ENCODE measurements at places on chromosomes 3 and 15.

- peak; percentile 60 for DNase-seq
Measured at GRCh38 chr15:84715441-84716035, 401 bp downstream of the SEC11A start.

- no peak for DNase-seq
Measured at GRCh38 chr15:68500363-68501258, 68.6 kb upstream of the ITGA11 start.

GRCh38 chr15:73989001-73989798 lies 2.9 kb downstream of the STOML1 start:
- peak; percentile 89 for DNase-seq

- DNase-seq = peak; percentile 1
Measured at GRCh38 chr3:102733791-102734563, 299.2 kb downstream of the ZPLD1 start.

GRCh38 chr15:46607077-46607476 lies 972.2 kb downstream of the SQOR start:
- no peak for DNase-seq

DNA sequence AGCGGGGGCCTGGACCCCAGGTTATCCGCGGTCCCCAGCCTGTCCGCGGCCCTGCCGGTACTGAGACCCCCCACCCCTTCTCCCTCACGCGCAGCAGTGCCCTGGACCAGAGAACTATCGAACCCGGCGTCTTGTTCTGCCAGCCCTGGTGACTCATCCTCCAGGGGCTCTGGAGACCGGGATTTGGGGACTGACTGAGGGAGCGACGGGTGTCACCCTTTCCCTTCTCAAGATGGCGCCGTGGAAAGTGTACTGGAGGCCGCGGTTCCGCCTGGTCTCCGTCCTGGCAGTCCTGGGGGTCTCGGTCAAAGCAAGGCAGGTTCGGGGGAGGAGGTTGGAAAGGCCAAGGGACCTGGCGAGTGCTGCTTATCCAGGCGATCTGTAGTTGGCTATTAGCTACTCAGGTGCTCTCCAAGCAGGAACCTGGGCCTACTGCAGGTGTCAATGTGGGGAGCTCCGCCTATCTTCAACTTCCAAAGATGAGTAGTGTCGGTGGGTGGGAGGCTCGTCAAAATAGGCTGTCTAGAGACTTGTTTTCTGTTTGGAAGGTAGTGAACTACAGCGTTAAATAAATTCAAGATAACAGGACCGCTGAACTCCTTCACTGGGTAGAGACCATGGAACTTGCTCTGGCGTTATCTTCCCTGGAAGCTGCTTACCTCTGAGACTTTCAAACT lies 790 bp downstream of the RAB5A start:
- DNase-seq = peak; percentile 67

DNA sequence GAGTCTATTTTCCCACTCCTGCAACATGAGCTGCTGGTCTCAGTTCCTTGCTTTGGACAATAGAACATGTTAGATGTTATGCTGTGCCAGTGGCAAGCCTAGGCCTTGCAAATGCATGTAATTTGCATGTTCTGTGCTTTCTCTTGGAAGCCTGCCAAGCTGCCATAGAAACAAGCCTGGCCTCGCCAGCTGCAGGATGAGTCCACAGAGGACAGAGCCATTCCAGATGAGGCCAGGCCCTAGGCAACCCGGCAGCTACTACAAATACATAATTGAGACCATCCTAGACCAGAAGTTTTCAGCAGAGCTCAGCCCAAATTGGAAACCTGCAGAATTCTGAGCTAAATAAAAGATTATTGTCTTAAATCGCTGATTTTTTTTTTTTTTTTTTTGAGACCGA lies 39.6 kb downstream of the TRIM69 start:
- peak; percentile 66 for DNase-seq

GRCh38 chr3:40456279-40456939 lies 730 bp upstream of the RPL14 start:
- no peak for DNase-seq

DNA sequence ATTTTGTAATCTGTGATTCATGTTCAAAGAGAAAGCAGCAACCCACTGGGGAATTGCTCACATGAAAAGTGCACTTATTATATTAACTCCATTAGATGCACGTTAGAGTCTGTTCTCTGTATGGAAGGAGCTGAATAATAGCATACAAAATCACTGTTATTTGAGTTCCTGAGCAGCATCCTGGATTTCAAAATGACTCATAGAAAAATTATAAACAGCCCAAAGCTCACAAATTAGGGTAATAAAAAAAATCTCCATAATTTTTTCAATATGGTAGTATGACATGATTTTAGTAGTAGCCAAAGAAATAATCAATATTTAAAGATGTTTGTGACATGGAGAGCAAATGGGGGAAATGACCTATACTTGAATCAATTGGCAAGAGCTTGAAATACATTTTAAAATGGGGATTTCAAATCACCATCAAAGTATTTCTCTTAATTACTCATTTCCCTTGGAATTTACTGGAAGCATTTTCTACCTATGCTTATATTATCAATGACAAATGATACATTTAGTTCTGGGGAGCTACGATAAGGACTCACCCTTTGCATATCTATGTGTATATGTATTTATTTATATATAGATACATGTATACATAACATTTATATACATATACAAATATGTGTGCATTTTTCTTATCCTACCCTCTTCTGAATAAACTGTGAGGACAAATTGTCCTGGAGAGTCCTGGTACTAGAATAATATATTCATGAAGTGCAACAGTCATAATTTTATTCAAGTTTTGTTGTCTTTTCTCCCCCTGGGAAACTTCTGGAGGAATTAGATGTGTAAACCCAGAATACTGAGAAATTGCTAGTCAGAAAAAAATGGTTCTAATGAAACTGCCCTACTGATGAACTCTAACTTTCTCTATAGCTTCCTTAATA lies 116.3 kb downstream of the RPL22L1 start:
- DNase-seq = peak; percentile 55

DNA sequence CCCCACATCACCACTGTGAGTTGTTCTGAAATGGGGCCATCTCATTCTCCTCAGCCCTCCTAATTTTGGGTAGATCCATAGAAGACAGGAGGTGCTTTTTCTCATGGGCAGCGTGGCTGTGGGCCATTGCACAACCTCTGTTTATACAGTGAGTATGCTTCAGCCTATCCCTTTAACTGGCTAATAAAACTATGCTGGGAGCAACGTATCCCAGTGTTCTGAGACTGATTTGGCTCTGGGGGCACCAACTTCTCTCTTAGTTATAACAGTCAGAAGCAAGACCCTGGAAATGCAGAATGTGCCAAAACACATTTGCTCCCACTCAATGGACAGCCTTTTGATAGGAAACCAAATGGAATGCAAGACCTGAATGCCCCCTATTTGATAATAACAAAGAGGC lies 97.1 kb upstream of the ICE2 start:
- DNase-seq = peak; percentile 52

- DNase-seq = peak; percentile 72
Measured at GRCh38 chr3:15815696-15816095, 17.9 kb upstream of the ANKRD28 start.

DNA sequence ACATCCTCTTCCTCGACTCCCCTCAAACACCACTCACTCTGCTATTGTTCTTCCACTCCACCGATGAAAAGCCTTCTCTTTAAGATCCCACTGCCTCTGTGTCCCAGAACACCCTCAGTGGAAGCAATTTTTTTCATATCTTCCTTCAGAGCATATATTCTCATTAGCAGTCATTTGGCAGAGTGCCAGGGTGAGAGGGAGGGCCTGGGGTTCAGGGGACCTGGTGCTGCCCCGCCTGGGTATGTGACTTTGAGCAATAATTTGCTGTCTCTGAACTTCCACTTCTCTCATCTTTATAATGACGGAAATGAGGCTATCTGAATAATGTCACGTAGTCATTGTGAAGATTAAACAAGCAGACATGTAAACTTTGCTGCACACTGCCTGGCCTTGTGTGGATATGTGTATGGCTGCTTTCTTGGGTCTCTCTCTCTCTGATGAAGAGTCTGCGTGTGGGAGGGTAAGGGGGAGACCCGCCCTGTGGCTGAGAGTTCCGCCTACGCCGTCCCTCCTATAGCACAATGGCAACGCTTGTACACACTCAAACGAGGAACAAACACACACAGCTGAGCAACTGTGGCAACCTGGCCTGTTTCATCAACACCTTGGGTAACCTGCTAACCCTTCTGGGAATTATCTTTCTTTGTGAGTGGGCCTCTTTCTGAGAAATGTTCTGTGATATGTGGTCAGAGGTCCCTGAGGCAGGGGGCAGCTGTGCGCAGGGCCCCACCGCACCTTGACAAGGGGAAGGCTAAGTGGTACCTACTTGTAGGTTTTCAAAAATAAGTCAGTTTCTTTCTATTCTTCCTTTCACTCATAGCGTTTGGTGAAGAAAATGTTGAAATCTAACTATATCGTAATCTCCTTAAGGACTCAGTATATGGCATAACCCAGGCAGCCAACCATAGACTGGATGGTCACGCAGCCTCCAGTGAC lies 369.8 kb downstream of the SV2B start:
- DNase-seq = no peak

GRCh38 chr3:194667363-194667762 lies 4.6 kb downstream of the LSG1 start:
- DNase-seq = peak; percentile 28

- no peak for DNase-seq
Measured at GRCh38 chr3:185943760-185944106, 5.9 kb upstream of the TRA2B start.

- DNase-seq = no peak
Measured at GRCh38 chr15:33188641-33189257, 5.8 kb downstream of the FMN1 start.

- peak; percentile 25 for DNase-seq
Measured at GRCh38 chr3:127254730-127255129, 33.1 kb downstream of the PRR20G start.

- DNase-seq = no peak
Measured at GRCh38 chr3:103393395-103394186, 958.8 kb downstream of the ZPLD1 start.

DNA sequence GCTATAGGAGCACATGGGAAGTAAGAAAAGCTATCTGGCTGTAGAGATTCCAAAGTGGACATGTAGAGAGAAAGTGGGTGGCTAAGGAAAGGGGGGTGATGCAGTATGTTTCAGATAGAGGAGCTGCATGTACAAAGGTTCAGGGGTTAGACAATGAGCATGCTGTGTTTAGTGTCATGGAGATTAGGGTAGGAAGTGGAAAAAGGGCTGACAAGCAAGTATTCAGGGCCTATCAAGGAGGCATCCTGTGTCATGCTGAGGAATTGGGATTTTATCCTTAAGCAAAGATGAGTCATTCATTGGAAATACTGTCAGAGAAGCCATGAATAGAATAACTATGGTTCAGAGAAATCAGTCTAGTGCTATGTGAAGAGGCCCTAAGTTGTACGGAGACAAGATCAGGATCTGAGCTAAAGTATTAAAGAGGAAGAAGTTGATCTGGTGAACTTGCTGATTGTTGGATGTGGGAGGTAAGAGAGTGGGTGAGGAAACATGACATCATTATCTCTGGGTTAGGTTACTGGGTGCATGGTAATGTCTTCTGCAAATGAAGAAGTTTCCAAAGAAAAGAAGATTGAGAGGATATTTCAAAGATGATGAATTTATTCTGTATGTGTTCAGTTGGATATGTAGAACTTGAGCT lies 176.7 kb upstream of the GOLIM4 start:
- DNase-seq = peak; percentile 37

GRCh38 chr3:12179441-12179840 lies 20.7 kb upstream of the TIMP4 start:
- peak; percentile 24 for DNase-seq

GRCh38 chr3:171551296-171551695 lies 91.1 kb upstream of the TNIK start:
- no peak for DNase-seq

- no peak for DNase-seq
Measured at GRCh38 chr3:162780313-162780712, 1283.7 kb downstream of the OTOL1 start.

GRCh38 chr15:36682101-36682500 lies 102.7 kb downstream of the CDIN1 start:
- DNase-seq = peak; percentile 5

DNA sequence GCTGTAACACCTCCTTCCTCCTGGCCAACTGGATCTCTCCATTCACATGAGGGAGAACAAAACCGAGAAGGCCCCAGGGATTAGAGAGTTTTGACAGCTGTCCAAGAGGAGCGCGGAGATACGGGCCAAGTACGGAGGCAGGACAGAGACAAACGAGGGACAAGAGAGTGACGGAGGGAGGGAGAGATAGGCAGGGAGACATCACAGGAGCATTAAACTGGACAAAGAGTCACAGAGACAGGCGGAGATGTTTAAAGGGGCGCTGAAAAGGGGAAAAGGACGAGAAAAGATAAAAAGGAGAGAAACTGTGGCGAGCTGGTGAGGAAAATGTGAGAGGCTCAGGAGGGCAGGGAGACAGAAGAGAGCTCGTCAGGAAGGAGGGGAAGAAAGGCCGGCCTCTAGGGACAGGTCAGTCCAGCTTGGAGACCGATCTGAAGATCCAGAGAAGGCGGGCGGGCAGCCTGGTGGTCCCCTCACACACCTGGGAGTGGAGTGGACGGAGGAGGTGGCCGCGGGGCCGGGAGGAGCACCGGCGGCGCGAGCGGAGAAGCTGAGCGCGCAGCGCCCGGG lies 40.5 kb upstream of the ROPN1 start:
- DNase-seq = no peak

GRCh38 chr3:49476563-49476962 lies 6.5 kb downstream of the DAG1 start:
- no peak for DNase-seq

GRCh38 chr3:179308001-179308400 lies 14.8 kb upstream of the ZNF639 start:
- peak; percentile 14 for DNase-seq

- no peak for DNase-seq
Measured at GRCh38 chr15:25783607-25784540, 79.3 kb downstream of the ATP10A start.

GRCh38 chr3:129793942-129794310 lies 99.6 kb downstream of the TMCC1 start:
- no peak for DNase-seq

DNA sequence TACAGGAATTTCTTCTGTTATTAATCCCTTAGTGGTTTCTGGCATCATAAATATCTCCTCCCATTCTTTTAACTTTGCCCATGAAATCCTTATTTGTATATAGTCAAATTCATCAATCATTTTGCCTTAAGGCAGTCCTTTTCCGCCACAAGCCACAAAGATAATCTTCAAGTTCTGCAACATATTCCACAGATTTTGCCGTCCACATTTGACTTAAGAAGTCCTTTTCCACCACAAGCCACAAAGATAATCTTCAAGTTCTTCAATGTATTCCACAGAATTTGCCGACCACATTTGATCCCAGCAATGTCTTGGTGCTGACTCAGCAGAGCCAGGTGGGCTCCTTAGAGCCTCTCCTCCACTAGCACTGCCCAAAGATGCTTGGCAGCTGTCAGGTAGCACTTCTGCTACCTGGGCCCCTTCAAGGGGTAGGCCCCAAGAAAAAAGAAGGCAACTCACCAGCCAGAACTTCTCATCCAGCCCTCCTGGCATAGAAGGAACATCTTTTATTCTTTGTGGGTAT lies 35.0 kb downstream of the SEC22C start:
- no peak for DNase-seq

All from bronchial epithelial cell (primary cell).